ENCODE measurements at places on chromosomes 7 and 10.

- no peak for DNase-seq
These were observed 11.6 kb downstream of the SCART1 start for GRCh38 chr10:133465191-133465949.

DNA sequence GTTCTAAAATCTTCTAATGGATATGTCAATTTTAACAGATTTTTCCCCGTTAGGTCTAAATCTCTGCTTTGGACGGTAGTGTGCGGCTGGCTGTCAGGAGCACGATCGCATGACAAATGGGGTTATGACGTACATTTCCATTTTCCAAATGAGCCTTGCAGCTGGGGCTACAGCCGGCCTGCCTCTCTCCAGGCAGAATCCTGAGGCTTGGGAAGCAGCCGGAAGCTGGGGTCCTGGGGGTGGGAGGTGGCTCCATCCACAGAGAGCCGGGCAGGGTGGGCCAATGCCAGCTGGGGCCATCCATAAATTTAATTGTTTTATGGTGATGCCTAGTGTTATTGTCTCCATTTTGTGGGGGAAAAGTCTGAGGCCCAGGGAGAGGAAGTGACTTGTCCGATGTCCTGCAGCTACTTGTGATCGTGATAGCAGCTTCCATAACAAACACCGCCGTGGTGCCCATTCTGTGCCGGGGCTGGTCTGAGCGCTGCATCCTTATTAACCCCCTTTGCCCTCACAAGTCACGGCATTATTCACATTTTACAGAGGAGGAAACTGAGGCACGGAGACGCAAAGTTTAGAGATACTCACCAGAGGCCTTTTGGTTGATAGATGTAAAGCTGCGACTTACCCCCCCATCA, 53.0 kb upstream of the EBF3 start:
- no peak for DNase-seq

DNA sequence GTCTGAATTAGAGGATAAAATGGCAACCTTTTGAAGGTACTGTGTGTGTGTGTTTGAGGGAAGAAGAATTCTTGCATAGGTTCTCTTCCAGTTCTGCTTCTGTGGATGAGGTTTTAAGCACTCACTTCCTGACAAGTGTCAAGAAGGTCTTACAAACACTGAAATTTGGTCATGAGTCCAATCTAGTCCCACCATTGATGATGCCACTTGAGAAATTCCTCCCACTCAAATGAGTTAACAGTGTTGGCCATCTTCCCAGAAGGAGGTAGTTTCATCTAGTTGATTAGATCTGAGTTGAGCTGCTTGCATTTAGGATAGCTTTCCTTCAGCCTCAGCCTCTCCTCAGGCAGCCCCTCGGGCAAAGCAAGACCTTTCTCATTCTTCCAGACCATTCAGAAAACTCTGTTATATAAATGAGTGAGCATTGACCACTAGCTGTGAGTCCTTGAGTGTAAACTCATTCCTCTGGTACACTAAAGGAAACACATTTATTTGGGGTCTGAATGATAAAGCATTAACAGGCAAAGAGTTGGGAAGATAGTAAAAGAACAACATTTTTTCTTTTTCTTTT, 189.5 kb downstream of the TRIL start:
- DNase-seq, result no peak

- no peak for DNase-seq
These were observed 31.9 kb downstream of the LCOR start for GRCh38 chr10:96863922-96864543.

- DNase-seq, result no peak
These were observed 218 bp downstream of the GDI2 start for GRCh38 chr10:5813091-5813340.

- DNase-seq, result peak; percentile 15
These were observed 39.3 kb downstream of the CALML3 start for GRCh38 chr10:5563991-5564536.

GRCh38 chr7:43038254-43038653, 74.2 kb upstream of the HECW1 start:
- no peak for DNase-seq

GRCh38 chr10:119871881-119872609, 598 bp downstream of the MCMBP start:
- DNase-seq, result peak; percentile 33

DNA sequence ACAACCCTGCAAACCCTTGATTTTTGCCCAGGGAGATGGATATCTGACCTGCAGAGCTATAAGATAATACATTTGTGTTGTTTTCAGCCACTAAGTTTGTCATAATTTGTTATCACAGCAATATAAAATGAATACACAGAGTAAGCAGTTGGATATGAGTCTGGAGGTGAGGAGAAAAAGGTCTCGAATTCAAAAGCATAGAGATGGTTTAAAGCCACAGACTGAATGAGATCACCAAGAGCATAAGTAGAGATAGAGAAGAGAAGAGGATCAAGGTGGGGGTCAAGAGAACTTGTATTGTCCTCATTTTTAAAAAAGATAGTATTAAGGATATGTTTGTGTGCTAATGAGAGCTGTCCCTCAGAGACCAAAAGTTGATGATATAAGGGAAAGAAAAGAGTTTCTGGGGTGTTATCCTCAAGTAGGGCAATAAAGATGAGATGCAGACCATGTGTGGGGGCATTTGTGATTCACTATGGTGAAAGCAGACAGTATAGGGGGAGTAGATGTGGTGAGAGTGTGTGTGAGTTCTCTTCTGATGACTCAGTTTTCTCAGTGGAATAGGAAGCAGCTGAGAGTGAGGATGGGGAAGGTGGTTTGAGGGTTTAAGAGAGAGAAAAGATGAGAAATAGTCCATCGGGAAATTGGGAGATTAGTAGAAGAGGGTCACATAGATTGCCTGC, 25.8 kb upstream of the PCGF5 start:
- no peak for DNase-seq

DNA sequence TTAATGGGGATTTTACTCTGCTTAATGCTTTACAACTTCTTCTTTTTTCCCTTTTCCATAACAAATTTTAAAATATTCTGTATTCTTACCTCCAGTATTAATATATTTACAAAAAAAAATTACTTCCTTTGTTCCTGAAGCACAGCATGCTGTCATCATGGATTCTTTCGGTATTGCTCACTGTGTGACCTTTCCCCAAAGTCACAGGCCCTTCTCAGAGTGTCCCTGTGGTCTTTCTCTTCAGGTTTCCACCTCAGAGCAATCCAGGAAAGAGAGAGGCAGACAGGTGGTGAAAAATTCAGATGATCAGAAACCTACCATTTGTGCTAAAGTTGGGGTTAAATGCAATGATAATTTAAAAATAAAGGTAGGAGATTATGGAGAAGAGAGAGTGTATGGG, 13.0 kb downstream of the AOAH start:
- DNase-seq, result no peak

DNA sequence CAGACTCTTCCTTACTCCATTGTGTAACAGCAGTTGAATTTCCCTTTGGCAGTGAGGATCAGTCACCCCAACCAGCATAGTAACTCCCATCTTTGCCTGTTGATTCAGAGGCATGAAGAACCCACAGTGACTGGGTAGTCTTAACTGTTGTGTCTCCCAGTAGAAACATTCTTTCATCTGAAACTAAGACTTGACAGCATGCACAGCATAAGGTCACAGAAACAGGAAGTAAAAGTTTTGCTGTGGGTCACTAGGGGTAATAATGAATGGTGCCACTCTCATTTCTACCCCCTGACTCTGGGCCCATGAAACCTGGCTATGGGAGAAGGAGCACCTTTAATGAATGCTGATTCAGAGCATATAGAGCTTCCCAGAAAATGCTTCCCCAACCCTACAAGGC, 8.3 kb upstream of the FRMPD2 start:
- no peak for DNase-seq

GRCh38 chr7:131352032-131352431, 24.4 kb downstream of the MKLN1 start:
- DNase-seq, result no peak

- DNase-seq, result no peak
These were observed 388.3 kb upstream of the ETV1 start for GRCh38 chr7:14377646-14378266.

GRCh38 chr10:7686351-7687171, 16.6 kb upstream of the ITIH2 start:
- no peak for DNase-seq

DNA sequence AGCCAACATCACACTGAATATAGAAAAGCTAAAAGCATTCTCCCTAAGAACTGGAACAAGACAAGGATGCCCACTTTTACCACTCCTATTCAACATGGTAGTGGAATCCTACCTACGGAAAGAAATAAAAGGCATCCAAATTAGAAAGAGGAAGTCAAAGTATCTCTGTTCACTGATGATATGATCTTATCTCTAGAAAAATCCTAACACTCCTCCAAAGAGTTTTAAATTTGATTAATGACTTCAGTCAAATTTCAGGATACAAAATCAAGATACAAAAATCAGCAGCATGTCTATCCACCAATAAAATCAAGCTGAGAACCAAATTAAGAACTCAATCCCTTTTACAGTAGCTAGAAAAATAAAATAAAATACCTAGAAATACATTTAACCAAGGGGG, 35.3 kb upstream of the TNKS2 start:
- no peak for DNase-seq

DNA sequence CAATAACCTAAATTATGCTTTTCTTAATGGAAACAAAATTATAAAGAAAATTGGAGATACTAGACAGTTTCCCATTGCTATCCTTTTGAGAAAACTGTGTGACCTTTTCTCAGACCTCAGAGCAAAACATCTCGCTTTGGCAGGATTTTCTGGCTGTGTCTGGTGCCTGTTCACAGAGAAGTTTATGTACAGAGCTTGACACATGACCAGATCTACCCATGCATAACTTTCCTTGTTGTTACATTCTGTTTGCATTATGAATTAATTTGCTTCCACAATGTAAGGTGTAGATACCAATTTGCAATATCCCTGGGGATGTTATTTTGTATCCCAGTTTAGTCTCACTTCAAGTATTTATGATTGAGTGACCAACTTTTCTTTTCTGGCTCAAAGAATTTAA, 565.0 kb downstream of the XPNPEP1 start:
- DNase-seq, result no peak

DNA sequence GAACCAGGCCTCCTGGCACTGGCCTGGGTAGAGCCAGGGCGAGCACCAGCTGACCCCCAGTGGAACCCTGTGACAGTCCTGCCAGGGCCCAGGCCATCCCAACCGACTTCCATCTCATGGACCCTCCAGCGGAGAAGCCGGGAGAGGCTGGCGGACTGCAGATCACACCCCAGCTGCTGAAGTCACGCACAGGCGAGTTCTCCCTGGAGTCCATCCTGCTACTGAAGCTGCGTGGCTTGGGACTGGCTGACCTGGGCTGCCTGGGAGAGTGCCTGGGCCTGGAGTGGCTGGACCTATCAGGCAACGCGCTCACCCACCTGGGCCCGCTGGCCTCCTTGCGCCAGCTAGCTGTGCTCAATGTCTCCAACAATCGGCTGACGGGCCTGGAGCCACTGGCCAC, 4.7 kb downstream of the RARRES2 start:
- no peak for DNase-seq

DNA sequence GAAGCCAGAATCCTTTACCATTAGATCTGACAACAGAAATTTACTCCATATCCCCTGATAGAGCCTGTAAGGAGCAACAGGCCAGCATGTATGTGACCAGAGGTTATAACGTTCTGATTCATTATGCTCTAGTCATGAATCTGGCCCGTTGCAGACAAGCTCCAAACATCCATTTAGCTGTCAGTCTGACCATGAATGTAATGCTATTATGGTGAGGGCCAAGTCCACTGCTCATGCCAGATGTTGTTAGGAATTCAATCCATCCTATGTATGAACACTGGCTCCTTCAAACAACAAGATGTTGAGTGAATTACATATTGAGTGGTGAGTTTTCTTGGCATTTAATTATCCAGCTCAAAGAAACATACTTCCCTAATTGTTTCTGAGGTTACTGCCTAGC, 610.1 kb upstream of the ANKRD30A start:
- DNase-seq, result no peak

- DNase-seq, result no peak
These were observed 32.6 kb upstream of the HSPB1 start for GRCh38 chr7:76269895-76270294.

DNA sequence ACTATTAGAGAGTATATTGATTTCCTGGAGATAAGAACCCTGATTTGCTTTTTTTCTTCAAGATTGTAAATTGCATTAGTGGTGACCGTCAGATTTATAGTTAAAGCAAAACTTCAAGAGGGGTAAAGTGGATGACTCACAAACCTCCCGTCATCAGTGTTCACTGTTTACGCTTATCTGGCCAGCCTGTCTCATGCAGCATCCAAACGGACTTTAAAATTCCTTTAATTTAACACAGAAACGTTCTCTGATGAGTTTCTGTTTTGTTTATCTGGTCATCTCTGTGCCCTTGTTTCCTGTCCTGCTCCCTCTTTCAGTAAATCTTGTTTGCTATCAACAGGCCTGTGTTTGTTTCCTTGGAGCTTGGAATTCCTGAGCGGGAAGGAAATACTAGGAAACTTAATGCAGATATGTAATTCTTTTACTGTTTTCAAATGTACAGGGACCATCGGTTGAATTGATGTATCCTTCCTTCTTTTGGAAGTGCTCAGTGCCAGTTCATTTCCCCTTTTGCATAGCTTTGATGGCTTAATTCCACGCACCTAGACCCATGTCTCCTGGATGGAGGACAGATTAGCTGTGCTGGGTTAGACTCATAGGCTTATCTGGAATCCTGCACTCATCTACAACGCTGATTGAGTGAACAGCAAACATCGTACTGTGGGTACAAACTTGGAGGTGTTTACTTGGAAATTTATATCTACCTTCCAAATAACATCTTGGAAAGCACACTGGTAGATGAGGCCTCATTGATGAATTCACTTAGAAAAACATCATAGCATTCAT, 21.3 kb downstream of the PTPRE start:
- DNase-seq, result no peak

- no peak for DNase-seq
These were observed 118.6 kb upstream of the BTBD16 start for GRCh38 chr10:122152544-122152943.

- no peak for DNase-seq
These were observed 24.0 kb upstream of the A1CF start for GRCh38 chr10:50909334-50910014.

GRCh38 chr10:24483701-24484100, 240.0 kb downstream of the ARHGAP21 start:
- DNase-seq, result no peak

- DNase-seq, result no peak
These were observed 10.7 kb upstream of the KMT2E start for GRCh38 chr7:105003275-105003674.

- no peak for DNase-seq
These were observed 12.2 kb upstream of the LGI1 start for GRCh38 chr10:93745408-93746065.

DNA sequence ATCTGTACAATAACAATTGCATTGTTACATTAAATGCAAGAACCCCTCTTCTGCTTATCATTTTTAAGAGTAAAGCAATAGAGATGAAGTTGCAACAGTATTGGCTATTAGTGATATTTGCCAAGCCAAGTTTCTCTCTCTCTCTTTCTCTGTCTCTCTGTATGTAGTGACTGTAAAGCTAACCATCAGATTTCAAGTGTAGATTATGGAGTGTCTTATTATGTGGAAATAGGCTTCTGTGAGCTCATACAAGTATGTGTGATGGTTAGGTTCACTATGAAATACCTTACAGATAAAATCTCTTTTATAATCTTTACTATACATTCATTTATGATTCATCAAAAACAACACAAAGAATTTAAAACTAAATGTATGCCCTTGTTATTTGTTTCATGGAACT, 28.6 kb upstream of the NRP1 start:
- no peak for DNase-seq

All from CD4-positive, alpha-beta T cell treated with Interferon alpha-2 for 1 hour (primary cell).